ENCODE measurements at places on chromosomes 16 and 17.

GRCh38 chr16:22220714-22221113 is 14.6 kb downstream of the EEF2K start:
- no peak for DNase-seq

DNA sequence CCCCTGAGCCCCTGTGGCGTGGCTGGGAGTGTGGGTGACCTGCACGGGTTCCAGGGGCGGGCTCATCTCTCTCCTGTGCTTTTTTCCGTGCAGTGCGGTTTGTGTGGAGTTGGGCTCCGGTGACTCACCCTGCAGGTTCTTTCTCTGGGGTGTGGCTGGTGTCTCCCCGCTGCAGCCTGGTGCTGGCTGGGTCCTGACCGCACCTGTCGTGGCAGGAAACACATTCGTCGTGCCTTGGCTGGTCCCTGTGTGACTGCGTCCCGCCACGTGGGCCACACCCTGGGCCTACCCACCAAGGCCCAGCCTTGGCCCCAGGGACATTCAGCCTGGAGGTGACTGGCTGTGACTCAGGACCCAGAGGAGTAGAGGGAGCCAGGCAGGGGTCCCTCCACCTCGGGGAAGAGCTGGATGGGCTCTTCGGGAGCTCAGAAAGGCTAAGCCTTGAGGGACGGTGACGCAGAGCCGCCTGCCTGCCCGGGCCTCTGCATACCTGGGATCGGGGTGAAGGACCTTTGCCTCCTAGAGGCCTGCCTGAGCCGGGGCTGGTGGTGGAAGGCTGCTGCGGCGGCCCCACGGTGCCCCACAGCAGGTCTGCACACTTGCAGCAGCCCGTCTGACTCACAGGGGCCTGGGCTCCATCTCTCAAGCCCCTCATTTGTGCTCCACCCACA is 7.8 kb downstream of the TRAF7 start:
- DNase-seq, result no peak

DNA sequence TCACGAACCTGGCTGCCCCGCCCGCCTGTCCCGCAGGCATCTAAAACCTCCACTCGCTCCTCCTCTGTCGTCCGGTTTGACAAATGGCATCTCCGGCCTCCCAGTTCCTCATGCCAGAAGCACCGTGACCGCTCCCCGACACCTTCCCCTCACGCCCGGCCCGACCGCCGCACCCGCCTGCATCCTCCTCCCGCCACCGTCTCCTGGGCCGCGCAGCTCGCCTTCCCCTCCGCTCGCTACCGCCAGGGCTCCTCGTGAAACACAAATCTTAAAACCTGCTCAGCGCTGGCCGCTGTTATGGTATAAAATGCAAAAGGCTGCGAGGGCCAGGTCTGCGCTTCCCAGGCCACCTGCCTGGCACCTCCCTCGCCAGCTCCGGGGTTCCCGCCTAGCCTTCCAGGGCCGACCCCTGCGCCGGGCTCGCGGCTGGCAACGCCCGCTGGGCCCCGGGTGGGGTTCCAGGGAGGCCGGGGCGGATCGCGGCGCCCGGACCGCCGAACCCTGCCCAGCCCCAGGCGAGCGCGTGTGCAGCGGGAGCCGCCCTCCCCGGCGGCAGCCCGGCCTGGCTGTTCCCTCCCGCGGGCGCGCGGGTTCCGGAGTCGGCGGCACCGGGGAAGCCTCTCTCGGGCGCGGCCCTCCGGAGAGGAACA is 488 bp downstream of the SPSB3 start:
- DNase-seq, result peak; percentile 28

- no peak for DNase-seq
Measured at GRCh38 chr17:59914274-59914854, 21.4 kb downstream of the RPS6KB1 start.

- no peak for DNase-seq
Measured at GRCh38 chr17:56830726-56831368, 2.9 kb downstream of the C17orf67 start.

DNA sequence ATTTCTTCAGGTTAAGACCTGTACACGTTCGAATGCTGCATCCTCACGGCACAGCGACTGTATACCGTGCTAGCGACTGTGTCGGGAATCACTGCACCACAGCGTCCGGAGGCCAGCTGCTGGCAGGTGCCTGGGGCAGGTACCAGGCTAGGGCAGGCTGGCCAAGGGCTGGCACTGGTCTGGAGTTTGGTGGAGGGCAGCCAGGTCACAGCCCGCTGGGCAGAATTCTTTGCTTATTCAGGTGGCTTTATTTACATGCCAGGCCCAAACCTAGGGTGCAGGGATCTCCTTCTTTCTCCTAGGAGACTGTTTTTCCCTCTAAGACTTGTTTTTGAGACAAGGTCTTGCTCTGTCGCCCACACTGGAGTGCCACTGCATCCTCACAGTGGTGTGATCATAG is 37.9 kb downstream of the COTL1 start:
- no peak for DNase-seq

DNA sequence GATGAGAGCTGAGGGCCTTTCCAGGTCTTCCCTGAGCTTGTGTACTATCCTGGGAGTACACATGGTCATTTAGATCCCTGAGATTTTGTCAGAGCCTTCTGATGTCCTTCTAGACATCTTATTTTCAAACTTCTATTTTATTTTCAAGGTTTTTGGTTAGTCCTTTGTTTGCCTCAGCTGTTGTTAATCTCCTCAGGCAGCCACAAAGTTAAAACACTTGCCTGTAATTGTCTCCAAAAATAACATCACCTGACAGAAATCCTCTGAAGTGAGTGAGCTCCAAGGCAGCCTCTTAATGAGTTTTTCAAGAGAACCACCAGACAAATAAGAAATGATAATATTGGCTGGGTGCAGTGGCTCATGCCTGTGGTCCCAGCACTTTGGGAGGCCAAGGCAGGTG is 43.8 kb upstream of the CPHXL start:
- no peak for DNase-seq

- DNase-seq, result no peak
Measured at GRCh38 chr17:1762233-1762900, 507 bp downstream of the SERPINF1 start.

DNA sequence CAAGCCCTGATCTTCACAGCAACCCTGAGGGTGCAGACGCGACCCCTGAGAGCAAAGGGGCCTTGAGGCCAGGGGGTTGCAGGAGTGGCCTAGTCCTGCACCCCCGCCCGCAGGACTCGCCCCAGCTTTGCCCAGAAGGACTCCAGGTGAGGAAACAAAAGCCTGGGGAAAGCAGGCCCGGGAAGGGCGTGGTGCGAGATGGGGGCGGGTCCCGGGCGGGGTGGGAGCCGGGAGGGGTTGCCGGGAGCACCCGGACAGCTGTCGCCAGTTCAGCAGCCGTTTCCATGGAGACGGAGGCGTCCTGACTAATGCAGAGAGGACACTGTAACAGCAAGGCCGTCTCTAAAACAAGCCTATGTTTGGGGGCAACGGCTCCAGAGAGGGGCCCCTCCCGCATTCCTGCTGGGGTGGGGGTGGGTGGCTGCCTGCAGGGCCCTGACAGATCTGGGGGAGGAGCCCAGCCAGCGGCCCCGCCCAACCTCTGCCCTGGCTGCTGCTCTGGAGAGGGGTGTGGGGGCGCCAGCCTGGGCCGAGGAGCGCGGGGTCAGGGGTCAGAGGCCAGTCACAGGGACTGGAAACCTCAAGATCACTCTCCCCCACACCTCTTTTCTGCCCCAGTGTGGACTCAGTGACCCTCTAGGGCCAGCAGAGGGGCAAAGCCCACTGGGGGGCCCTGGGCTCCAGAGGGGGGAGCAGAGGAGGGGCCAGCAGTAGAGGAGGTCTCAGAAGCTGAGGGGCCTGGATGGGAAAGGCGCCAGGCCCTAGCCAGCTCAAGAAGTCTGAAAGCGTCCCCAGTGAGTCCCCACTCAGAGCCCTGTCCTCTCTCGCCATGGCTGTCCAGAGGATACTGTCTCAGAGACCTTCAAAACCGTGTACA is 3.1 kb upstream of the TPPP3 start:
- no peak for DNase-seq

GRCh38 chr17:48543854-48544348 is 1.0 kb downstream of the HOXB2 start:
- DNase-seq, result peak; percentile 47

GRCh38 chr17:7183433-7184090 is 4.4 kb upstream of the ASGR1 start:
- DNase-seq, result no peak

DNA sequence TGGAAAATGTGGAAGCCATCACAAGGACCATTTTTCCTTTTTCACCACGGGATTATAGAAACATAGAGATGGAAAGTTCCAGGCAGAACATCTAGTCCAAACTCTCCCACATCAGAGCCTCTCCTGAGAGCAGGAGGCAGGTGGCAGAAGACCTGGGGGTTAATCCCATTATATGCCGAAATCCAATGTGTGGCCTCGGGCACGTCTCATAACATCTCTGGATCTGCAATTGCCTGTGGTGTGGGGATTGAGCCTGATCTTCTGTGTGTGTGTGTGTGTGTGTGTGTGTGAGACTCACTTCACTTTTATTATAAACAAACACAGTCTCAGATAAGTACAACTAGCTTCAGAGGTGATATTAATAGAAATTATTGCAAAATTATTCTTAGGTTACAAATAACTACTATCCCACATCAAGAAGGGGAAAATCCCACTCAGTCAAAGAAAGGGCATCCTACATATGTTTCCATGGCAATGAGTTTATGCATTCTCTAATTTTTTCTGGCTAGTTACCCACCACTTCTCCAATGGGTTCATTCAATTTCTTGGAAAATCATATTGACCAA is 199.1 kb downstream of the FOXL1 start:
- no peak for DNase-seq

- no peak for DNase-seq
Measured at GRCh38 chr17:59365383-59365981, 34.0 kb downstream of the YPEL2 start.

- DNase-seq, result peak; percentile 67
Measured at GRCh38 chr16:89289428-89290395, 72.2 kb downstream of the ZNF778 start.

DNA sequence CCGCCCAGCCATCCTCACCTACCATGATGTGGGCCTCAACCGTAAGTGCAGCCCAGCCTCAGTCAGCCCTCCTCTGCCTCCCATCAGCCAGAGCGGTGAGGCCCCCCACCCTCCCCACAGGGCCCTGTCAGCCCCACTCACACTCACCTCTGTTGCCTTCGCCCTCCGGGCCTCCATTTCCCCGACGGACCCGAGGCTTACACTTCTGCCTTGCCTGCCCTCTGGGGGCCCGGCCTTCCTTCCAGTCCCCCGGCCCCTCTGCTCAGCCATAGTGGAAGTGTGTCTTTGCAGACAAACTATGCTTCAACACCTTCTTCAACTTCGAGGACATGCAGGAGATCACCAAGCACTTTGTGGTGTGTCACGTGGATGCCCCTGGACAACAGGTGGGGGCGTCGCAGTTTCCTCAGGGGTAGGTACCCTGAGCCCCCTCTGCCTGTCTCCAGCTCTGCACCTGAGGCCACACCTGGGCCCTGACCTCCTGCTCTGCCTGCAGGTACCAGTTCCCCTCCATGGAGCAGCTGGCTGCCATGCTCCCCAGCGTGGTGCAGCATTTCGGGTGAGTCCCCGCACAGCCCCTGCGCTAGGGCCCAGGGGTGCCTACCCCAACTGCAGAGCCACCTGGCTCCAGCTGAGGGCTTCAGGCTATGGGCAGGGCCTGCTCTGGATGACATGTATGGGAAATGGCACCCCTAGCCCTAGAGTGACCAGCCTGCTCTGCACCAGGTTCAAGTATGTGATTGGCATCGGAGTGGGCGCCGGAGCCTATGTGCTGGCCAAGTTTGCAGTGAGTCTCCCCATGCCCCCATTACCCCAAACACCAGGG is 4.1 kb downstream of the NDRG4 start:
- DNase-seq, result no peak
